Endothelial cell of umbilical vein (primary cell): ENCODE measurements at places on chromosomes 13 and 19.

DNA sequence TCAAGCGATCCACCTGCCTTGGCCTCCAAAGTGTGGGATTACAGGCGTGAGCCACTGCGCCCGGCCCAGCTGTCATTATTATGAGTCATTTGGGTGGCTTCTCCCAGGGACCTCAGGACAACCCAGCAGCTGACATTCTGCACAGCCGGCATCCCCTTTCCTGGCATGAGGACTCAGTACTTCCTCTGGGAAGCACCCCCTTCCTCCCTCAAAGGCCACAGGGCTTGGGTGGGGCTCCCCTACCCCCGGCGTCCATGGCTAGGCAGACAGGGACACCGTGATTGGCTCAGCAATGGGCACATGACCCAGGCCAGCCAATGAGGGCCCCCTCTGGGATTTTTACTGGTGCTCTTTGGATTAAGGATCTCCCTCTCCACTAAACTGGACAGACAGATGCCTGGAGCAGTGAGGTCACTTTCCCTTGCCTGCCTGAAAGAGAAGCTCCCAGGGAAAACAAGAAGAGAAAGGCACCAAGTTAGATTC is 6.0 kb downstream of the KANK2 start:
- peak; percentile 40 for DNase-seq

- no peak for DNase-seq
These were observed 510.1 kb upstream of the NBEA start for GRCh38 chr13:34431827-34432581.

DNA sequence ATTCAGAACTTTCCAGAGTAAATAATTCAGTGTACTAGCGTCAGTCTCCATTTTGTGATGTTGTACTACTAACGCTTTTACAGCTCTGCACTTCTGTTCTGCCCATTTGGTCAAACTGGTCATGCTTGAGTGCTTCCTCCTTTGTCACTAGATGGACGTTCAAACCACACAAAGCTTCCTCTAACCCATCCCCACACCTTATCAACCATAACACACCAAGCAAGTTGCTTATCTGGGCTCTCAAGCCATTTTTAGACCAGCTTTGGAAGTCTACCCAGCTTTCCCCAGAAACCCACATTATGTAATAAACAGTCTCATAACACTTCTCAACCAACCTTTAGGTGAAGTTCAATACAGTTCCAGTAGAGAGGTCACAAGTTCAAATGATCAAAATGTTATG is 2.3 kb upstream of the ZNF347 start:
- DNase-seq = no peak

DNA sequence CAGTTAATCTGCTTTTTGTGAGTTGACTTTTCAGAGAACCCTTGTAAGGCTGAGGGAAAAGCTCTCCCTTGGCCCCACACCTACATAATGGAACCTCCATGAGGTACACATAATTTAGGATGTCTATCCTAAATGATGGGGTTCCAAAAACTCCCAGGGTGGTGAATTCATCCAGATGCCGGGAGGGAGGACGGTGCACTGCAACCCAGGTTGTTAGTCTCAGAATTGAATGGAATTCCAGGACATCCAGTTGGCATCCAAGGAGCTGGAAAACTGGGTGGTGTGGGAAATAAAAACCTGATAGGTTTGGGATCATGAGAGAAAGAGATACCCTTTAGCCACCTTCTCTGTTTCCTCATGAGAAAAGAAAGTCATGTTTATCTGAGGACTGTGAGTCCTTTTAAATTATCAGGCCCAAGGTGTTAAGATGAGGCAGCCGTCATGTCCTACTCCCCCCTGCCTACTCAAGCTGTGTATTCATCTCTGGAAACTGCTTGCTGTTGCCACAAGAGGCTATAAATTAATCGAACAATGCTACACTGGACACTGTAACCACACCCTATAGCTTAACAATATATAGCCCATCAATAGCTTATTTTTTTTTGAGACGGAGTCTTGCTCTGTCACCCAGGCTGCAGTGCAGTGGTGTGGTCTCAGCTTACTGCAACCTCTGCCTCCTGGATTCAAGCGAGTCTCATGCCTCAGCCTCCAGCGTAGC is 49.5 kb downstream of the C13orf46 start:
- no peak for DNase-seq

DNA sequence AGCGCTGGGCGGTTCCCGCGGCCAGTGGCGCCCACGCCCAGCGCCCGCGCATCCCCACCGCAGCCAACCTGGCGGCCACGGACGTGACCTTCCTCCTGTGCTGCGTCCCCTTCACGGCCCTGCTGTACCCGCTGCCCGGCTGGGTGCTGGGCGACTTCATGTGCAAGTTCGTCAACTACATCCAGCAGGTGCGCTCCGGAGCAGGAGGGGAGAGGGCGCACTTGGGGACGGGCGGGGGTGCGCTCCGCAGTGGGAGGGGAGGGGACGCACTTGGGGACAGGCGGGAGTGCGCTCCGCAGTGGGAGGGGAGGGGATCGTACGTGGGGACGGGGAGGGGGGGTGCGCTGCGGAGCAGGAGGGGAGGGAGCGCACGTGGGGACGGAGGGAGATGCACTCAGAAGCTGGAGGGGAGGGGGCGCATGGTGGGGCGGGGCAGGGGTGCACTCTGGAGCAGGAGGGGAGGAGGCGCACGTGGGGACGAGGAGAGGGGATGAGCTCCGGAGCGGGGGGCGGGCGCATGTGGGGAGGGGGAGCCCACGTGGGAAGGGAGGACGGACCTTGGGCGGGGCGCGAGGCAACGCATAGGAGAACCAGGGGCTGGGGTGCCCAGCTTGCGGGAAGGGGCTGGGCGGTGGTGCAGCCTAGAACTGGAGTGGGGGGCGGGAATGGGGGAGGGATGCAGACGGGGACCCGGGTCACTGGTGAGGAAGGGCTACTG is 1.5 kb downstream of the KISS1R start:
- no peak for DNase-seq

- no peak for DNase-seq
These were observed 18.6 kb downstream of the NDUFB7 start for GRCh38 chr19:14553042-14553938.

DNA sequence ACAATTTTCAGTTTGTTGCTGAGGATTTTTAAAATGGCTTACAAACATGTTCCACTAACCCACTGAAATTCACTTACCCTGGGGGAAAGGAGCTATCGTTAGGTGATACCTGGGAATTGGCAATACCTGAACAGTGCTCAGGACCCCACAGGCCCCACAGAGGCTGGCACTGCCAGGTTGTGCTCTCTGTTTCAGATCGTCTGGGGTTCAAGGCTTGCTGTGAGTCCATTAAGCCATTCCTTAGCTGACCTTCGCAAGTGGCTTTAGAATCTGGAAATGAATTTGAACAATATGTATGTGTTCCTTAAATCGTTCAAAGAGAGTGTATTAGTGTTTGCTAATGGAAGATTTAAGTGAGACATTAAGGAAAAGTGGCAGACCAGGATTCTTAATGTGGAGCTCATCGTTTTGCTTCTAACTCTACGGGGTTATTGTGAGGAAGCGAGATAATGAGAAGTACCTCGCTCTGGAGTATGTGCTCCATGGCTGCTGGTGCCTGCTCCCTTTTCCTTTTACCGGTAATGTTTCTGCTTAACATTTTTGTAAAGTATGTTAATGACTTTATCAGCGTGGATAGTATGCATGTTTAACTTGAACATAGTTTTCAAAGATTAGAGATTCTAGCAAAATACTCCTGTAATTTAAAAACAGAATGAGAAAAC is 13.6 kb downstream of the KLF5 start:
- no peak for DNase-seq

DNA sequence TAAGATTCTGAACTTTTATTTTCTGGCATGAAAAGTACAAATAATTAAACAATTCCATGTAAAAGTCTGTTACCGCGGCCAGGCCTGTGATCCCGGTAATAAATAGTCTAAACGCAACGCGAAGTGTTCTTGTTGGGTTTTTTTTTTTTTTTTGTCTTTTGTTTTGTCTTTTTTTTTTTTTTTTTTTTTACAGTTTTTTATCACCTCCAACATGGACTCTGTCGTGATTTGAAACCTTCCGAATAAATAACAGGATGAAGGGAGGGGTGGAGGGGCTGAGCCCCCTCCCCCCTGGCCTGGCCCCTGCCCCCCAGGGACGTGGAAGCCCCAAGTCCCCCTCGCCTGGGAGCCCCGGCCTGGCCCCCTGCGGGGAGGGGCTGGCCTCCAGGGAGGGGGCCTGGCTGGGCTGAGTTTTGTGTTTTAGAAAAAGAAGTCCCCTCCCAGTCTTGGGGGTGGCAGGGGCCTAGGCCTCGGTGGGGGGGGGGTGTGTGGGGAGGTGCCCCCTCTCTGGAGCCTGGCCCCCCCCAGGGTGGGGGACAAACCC is 16.0 kb downstream of the PRKCSH start:
- DNase-seq = no peak
